ENCODE measurements at places on chromosomes 1 and 21.

GRCh38 chr1:117121589-117122329 is at the start of gene TRIM45:
Gene TRIM45 (minus strand): TSS chr1:117121749. CDS start chr1:117121201, 548 bp downstream.
- DNase-seq: peak; percentile 92

- DNase-seq: no peak
These were observed 244.4 kb downstream of the LRRIQ3 start for GRCh38 chr1:73953586-73953985.

DNA sequence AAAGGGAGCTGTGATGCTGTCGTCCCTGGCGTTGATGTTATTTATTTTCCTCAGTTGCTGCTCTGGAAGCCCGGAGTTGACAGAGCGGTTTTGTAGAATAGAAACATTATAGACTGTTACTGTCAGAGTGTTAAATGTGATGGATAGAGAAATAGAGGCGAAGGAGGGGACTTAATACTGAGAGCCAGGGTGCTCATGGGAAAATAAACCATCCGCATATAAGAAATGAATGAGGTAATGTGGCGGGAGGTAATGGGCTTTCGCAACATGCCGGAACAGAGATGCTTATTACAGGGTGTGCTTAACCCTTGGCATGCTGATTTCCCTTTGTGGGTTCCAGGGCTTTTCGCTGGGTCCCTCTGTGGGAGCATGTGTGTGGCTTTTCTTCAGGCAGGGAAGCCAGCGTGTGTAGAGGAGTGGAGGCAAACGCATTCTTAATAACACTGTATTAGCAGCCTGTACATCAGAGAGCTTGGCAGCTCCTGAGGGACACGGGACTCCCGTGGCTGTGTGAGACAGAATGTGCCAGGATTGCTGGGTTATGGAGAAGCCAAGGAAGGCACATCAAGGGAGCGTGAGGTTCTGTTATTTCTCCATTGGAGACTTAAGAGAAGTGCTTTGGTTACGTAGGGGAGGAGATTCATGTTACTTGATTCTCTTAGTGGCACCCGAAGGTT is 141.0 kb downstream of the PBX1 start:
- no peak for DNase-seq

DNA sequence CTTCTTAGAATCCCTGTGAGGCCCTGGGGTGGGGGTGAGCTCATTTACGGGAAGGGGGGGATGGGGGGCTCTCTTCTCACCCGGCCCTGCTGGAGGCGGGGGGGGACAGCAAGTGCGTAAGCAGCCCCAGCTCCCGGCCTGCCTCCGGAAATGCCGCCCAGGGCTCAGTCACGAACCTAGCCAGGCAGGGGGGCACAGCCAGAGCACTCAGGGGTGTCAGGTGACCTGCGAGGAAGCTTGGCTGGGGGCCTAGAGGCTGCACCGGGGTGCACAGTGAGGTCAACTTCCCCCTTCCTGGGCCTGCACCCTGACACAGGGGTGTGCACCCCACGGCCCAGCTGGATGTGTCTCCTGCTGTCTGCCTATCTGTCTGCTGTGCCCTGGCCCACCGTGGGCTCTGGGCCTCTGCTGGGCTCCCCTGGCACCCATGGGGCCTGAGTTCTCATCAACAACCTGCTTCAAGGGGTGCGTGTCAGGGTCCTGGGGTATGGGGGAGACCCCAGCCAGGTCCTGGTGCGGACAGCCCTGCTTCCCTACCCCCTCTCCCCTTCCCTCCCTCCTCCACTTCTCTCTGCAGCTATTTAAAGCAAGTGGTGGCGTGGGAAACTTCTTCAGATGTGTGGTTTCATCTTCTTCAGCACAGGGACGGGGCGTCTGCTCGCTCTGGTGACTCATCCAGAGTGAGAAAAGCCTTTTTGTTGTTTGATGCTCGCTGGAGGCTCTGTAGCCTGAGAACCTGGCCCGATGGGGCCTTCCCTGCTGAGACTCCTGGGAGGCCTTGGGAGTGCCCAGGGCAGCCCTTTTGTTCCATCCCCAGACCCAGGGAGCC is 92.5 kb upstream of the RUNX3 start:
- DNase-seq: no peak

- no peak for DNase-seq
These were observed 119.2 kb downstream of the ITSN1 start for GRCh38 chr21:33761441-33762036.

DNA sequence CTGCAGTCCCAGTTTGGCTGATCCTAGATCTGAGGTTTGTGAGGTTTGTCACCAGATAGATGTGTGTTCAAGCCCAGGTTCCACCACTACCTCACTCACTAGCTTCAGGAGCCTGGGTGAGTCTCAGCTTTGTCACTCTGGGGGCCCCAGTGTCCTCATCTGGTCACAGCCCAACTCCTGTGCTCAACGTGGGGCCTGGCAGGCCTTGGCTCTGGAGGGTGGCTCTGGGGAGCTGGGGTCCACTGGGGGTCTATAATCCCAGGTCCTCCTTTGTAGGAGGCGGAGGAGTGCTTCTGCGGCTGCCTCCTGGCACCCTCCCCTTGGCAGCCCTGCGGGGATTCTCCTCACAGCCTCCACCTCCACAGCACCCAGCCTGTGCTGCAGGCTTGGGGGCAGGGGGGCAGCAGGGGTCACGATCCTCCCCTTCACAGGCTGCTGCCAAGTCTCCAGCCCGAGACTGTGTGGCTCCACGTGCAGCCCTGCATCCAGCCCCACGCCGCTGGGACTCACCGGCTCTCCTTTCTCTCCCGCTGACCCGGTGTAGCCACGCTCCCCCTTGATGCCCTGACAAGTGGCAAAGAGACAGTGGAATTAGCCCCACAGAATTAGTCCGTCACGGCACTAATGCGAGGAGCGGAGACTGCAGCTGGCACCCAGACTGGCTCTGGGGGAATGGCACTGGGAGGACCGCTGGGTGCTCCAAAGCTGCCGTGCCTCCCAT is 22.5 kb upstream of the PEF1 start:
- DNase-seq: no peak

DNA sequence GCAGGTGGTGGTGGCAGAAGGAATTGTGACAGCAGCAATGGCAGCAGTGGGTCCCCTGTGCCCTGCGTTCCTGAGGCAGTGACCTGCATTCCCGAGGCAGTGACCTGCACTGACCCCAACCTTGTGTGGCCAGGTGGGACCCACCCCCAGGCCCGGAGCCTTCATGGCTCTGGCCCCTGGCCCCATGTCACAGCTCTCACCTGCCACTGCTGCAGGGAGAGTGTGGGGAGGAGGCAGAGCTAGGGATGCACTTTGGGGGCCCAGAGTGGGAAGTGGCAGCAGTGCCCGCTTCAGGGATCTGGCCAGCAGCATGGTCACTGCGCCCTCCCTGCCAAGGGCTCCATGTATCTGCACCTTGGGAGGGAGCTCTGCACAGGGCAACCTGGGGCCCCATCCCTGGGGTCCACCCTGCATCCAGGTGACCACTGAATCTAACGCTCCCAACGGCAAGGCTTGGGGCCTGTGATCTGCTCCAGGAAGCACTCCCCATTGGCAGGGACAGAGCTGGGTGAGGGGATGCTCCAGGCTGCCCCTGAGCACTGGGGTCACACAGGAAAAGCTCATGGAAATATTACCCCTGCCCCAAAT is 618.6 kb downstream of the RWDD3 start:
- DNase-seq: no peak

DNA sequence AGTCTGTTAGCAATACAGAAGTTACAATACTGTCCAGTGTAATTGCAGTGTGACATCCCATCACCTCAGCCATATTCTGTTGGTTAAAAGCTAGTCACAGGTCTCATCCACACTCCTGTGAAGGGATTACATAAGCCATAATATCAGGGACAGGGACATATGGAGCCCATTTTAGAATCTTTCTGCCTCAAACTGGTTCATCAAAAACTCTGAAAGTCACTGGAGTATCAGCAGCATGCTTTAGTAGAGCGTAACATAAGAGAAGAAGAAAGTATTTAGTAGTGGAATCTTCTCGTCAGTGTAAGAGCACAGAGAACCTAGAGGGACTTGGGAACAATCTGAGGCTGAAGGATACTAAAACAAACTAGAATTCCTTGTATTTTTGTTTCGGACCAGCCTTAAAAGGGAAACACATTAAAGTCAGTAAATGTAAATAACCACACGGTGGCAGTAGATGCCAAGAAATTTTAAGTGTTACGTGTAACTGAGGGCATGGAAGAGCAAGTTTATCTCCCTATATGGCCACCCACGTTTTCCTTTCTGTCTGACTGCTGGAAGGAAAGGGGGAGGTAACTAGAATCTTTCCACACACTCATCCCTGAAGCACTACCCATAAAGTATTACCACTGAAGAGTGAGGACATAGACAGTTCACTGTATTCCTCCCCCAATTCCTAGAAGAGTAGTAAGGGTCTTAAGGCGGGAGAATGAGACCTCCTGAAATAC is 41.6 kb upstream of the AGL start:
- peak; percentile 38 for DNase-seq

- no peak for DNase-seq
These were observed 28.0 kb upstream of the SFPQ start for GRCh38 chr1:35220976-35221375.

DNA sequence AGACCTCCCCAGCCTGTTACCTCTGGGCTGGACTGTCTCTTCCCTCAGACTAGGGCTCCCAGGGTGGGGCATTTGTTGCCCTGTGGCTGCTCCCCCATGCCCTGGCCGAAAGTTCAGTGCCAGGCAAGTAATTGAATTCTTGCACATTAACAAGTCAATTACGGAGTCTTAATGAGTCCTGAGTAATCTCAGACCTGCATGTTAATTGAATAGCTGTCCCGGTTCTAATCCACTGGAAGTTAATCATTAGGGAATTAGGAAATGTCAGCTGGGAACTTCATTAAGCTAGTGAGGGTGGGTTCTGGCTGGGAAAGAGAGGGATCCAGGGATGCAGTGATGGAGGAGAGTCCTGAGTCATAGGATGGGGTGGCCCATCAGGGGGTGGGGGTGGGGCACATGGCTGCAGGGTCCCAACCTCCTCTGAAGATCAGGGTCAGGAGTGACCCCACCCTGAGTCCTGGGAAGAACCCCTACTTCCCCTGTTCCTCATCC is 47.1 kb upstream of the CSF3R start:
- no peak for DNase-seq

DNA sequence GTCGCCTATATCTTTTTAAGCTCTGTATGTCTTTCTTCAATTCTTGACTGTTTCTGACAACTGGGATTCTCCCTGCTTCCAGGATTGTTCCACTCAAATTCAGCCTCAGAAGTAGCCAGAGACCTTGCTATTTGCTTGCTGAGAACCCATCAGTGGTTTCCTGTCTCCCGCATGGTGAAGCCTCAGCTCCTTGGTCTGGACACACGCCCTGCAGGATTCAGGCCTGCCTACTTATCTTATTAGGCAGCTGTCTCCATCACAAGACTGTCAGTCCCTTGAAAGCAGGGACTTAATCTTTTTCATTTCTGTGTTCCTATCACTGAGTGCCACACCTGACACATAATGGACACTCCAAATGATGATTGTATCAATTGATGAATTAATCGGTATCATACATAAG is 175.3 kb downstream of the PLPP3 start:
- DNase-seq: no peak

DNA sequence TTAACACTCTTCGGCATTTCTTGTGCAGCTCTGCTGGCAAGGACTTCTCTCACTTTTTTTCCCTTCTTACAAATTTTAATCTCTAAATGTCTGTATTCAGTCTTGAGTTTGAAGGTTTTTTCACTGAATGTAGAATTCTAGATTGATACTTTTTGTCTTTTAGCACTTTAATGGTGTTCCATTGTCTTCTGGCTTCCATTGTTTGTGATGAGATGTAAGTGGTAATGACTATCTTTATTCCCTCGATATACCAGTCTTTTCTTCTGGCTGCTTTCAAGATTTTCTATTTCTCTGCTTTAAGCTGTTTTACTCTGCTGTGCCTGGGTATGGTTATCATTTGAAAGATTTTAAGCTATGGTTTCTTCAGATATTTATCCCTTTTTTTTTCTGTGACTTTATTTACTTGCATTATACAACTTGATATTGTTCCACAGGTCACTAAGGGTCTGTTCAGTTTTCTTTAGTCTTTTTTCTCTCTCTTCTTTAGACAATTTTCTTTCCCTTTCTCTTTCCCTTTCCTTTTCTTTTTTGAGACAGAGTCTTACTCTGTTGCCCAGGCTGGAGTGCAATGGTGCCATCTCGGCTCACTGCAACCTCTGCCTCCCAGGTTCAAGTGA is 35.8 kb downstream of the DYRK1A start:
- DNase-seq: no peak

DNA sequence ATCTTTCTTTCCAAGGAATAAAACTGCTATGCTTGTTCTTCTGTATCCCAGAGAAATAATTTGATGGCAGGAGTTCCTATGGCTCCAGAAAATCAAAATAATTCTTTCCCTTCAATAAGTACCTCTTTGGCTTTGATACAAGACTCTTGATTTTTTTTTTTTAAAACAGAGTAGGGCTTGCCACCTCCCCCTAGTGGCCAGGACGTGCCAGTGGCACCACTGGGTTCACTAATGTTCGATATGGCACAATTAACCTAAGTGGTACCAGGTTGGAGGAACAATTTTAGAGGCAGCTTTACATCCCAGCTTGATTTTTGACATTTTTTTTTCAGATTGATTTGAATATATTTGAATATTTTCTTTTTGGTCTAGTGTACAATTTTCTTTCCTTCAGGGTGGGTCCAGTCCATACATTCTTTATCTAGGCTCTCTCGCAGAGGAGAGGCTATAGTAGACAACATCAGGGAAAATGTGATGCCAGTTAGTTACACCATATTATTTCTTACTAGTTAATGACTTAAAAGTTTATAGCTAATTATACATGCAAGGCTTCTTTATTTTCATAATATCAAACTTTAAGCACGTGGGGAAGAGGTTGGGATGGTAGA is 330.9 kb downstream of the S1PR1 start:
- DNase-seq: no peak

DNA sequence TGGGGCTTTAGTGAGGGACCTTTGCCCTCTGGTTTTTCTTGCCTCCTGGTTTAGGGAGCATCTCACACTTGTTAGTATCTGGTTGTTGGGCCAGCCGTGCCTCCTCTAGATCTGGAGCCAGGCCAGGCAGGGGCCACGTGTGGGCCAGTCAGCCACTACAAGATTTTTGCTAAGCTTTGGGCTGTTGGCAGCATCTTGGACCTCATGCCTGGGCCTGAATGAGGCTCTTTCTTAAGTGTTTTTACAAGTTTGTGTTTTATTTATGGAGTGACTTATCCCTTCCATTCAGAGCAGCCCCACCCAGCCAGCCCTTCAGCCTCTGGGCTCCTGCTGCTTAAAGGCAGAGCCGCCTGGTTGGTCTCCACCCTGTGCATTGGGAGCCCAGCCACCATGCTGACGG is 1.6 kb upstream of the SH3BGRL3 start:
- no peak for DNase-seq

GRCh38 chr1:45008516-45008915 is 2.6 kb downstream of the HECTD3 start:
- no peak for DNase-seq

DNA sequence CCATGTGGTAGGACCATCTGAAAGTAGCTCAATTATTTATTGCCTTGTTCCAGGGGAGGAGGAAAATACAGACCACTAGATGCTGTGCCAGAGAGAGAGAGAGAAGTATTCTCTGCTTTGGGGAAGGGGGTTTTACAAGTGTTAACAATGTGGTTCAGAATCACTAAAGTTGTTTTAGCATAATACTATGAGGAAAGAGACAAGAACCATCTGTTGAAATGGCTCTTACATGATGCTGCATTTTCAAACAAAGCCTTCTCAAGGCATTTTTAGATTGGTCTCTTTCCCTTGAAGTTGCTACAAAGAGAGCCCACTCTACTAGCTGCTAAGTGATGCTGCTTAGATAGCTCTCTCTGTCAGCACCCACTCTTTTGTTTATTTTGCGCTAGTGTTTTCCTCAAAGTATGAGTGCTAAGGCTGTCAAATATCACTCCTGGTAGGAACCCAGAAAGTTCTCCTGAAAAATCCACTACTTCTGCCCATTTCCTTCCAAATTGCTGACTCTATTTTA is 255.1 kb downstream of the NFIA start:
- DNase-seq: no peak

GRCh38 chr1:61051719-61052394 is 30.5 kb upstream of the NFIA start:
- DNase-seq: no peak
